T-helper 22 cell (primary cell): ENCODE measurements at places on chromosomes 4 and X.

GRCh38 chrX:14359316-14359715 lies 170.0 kb upstream of the GLRA2 start:
- no peak for DNase-seq

GRCh38 chr4:6134612-6135220 lies 65.6 kb downstream of the JAKMIP1 start:
- DNase-seq, result peak; percentile 34

GRCh38 chr4:151021637-151022334 lies 6.7 kb upstream of the LRBA start:
- no peak for DNase-seq

DNA sequence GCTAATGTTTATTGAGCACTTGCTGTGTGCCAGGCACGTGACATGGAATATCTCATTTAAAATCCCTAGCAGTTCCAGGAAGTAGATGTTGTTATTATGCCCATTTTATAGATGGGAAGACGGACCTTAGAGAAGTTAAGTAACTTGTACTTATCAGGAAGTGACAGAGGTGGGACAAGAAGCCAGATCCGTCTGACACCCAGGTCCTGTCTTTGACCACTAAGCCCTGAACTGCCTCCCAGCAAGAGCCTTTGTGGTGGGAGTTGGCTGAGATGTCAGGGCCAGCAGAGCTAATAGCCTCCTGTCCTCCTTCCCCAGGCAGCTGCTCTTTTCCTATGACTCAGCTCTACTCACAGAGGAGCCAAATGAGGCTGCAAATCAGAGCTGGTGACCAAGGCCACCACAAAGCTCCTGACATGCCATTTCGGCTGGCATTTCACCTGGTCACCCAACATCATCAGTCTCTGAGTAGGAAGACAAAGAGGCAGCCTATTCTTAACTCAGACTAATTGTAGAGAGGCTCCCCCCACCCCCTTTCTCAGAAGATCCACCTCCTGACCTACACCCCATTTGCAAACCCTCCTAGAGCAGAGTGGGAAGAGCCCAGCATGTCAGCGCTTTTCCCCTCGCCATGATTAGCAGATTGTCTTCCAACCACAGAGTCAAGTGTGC lies 175.1 kb upstream of the KIT start:
- no peak for DNase-seq

DNA sequence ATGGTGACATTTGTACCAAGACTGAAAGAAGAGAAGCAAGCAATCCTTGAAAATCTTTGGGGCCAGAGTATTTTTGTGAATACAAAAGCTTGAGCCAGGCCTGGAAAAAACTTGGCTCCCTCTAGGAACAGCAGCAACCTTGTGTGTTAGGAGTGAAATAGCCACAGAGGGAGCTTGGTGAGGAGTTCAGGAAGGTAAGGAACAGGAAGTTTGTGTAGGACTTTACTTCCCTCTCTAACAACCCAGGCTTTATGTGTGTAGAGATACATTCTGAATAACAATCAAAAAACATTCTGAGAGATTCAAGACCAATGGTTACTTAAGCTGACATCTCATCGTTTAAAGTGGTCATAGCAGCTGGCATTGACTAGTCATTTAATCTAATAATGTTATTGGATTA lies 668.5 kb downstream of the PCDH18 start:
- DNase-seq, result no peak

DNA sequence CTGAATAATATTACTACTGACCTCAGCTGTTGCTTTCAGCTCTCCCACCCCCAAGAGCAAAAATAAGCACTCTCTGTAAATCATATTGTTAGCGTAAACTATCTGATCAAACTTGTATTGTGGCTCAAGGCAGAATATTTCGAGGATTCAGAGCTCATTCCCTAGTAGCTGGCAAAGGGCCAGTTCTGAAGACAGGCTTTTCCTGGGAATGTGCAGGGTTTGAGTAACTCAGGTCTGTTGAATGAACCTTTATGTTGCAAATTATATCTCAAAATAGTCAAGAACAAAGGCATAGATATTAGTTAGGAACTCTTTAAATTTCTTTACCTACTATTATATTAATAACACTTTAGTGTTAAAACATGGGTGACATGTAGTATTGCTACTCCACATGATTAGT lies 454.9 kb downstream of the CCSER1 start:
- no peak for DNase-seq

DNA sequence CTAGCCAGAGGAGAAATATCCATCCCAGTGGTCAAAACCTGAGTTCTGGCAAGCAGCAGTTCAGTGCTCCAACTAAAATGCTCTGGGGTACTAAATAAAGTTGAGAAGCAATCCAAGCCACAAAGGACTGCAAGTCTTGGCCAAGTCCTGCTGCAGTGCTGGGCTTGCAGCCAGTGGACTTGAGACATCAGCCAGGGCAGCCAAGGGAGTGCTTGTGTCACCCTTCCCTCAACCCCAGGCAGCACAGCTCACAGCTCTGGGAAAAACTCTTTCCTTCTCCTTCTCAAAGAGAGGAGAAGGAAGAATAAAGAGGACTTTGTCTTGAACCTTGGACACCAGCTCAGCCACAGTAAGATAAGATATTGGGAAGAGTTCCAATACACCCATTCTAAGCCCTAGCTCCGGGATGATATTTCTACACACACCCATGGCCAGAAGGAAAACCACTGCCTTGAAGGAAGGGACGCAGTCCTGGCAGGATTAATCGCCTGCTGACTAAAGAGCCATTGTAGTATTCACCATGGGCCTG lies 99.8 kb downstream of the PTCHD1 start:
- DNase-seq, result no peak

GRCh38 chr4:61318431-61318830 lies 118.3 kb downstream of the ADGRL3 start:
- no peak for DNase-seq

GRCh38 chr4:10982305-10982704 lies 297.7 kb upstream of the CLNK start:
- DNase-seq, result no peak

- no peak for DNase-seq
These were observed 235.0 kb downstream of the MAML3 start for GRCh38 chr4:139919004-139919403.

DNA sequence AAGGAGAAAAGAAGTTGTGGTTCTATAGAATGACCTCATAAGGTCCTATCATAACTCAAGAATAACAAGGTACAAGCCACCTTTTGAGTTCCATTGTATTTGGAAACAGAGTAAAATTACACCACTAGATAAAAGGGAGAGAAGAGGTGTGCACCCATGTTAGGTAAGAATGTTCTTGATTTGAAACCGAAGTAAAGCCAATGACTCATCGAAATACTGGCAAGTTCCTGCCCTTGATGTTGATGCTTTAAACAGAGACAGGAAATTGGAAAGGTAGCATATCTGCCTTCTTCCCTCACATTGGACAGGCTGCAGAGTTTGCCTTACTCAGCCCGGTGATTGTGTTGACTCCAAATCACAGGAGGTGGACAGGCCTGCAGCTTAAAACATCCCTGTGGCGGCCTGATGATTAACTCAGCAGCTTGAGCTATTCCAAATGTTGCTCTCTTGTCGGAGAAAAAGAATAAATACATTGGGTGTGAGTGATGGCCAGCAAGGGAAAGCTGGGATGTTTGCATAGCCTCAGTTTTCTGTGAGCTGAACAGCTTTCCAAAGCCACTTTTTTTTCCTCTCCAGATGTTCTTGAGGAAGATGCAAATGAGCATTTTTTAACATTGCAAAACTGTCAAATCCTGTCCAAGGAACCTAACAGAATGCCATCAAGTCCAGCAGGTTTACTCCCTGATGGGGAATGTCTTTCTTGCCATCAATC lies 321.1 kb downstream of the NKX6-1 start:
- no peak for DNase-seq

DNA sequence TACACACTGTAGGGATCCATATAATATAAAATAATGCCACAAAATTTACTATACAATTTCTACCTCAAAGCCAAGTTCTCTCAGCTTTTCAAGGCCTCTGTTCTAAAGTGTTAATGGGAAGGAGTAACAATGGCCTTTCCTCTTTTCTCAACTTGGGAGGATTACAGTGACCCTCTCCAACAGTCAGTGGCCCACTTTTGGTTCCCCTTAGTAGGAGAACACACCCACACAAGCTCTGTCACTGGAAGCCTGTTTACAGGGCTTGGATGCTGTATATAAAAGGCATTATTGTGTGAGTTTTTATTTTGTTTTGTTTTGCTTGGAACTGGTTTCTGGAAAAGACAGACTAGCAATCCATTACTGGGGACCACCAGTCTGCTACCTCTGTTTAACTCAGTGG lies 1.8 kb downstream of the ARHGEF6 start:
- no peak for DNase-seq

- no peak for DNase-seq
These were observed 90.9 kb upstream of the LNX1 start for GRCh38 chr4:53682196-53682595.
